Skin of body (tissue), 3 donors: ENCODE measurements at places on chromosomes 16 and 17.

GRCh38 chr17:27538156-27538955 is 82.1 kb downstream of the KSR1 start:
- no peak for DNase-seq

- no peak for DNase-seq
Measured at GRCh38 chr17:34246446-34246845, 8.6 kb upstream of the CCL2 start.

DNA sequence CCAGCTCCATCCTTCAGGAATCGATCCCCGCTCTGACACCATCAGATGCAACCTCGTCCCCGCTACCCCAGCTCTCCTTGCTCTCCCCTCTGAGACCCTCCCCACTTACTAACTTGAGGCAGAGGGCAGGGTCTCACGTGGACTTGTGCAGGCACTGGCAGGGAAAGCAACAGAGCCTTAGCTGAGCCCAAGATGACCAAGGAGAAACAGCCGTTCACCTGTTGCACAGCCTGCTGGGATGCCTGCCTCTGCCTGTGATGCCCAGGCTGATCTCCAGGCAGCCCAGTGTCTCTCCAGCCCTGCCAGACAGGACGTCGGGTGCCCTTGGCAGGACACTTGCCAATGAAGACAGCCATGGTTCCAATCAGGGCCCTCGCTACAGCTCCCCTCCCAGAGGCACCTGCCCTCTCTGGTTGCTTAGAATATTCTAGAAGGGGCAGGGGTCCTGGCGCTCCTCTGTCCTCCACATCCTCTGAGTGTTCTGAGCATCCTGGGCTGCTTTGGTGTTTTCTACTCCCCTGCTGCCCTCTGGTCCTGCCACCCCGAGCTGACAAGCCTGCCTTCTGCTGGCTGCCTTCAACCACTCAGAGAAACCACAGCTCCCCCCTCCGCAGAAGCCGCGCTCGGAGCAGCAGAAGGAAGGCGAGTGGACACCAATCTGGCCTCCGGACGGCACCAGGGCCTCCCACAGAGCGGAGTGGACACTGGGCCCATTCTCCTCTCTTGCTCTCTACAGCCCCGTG is 6.7 kb downstream of the CEP295NL start:
- no peak for DNase-seq

DNA sequence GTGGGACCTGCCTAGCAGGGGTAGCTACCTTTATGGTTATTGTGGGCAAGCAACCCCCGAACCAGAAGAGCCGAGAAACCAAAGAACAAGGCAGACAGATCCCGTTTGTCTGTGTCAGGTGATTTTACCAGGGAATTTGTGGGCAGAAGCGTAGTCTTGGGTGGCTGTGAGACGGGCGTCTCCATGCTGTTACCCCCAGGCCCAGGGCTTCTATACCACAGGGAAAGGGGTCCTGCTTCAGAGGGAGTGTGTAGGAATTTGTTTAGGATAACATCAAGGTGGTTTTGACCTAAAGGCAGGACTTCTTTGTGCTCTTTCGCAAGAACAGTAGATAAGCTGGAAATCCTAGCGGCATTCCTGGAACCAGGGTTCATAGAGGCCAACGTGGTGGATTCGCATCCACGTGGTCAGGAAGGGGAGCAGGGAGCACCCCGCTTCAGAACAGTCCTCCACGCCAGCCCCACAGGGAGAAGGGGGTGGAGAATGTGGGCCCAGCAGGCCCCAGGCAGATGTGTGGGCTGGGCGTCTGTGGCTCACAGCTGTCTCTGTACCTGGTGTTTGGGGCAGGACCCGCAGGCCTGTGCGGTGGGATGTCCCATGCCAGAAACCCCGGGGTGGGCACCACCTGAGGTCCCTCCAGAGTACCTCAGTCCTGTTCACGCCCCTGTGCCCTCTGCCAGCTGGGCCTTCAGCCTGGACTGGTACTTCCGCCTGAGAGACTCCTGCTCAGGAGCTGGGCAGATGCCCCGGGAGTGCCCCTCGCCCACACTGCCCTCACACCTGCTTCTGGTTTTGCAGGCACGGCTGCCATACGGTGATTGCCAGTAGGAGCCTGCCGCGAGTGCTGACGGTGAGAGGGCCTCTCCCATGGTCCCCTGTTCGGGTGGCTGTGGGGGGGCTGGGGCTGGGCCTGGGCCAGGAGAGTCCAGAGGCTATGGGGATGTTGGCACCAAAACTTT is 4.1 kb downstream of the DECR2 start:
- no peak for DNase-seq

GRCh38 chr17:1003972-1004768 is 7.2 kb downstream of the TIMM22 start:
- DNase-seq = no peak

DNA sequence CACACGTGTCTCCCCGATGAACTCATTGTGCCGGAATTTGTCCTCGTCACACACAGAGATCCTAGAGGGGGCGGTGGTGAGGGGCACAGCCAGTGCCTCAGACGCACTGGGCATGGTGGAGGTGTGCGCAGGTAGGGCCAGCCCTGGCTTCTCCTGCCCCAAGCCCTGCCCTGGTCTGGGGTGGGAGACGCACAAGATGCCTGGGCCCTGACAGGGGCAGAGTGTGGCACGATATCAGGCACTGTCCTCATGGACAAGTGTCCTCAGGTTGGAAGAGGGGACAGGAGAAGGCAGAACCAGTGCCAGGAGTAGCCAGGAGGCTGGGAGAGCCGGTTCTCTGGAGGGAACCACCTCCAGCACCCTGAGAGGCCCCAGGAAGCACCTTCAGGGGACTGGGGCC is 20.0 kb downstream of the DOC2B start:
- DNase-seq = no peak

GRCh38 chr16:56672761-56673536 is 3.3 kb downstream of the MT1H start:
- DNase-seq = peak; percentile 81

GRCh38 chr16:57265850-57266530 is 18.5 kb downstream of the PLLP start:
- no peak for DNase-seq

DNA sequence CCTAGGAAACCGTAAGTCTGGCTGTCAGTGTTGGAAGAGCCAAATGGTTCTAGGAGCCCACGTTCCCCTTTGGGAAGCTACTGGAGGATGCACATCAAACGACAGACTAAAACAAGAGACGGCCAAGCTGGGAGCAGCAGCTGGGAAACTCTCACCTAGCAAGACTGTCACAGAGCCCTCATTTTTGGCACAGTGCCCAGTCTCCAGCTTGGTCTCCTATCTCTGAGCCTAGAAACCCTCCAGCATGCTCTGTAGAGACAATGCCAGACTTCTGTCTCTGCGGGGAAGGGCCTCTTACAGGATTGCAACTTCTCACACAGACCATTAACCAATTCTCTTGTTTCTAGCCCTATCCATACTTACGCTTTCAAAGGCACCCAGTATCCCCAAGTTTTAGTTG is 23.5 kb downstream of the GTF3C1 start:
- no peak for DNase-seq
